ENCODE measurements at places on chromosomes 3 and 15. TPM values are rescaled to one million over a fixed set of nuclear protein-coding genes. Genes with fewer than 3 reads are reported as not detected.

DNA sequence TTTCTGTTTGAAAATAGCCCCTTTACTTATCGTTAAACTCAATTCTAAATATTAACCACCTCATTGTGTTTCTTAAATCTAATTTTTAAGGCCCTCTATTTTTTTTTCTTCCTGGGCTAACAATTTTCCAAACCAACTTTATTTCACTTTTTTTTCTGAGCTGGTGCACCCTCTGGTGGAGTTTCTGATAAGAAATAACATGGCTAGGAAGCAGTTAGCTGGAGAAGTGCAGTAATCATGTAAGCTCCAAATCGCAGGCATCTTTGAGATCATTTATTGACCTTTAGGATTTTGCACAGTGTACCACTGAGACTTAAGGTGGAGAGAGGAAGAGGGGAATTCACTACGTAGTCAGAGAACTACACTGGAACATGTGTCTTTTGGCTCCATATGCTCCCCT lies 6.4 kb downstream of the TMEM207 start:
- DNase-seq, result no peak

DNA sequence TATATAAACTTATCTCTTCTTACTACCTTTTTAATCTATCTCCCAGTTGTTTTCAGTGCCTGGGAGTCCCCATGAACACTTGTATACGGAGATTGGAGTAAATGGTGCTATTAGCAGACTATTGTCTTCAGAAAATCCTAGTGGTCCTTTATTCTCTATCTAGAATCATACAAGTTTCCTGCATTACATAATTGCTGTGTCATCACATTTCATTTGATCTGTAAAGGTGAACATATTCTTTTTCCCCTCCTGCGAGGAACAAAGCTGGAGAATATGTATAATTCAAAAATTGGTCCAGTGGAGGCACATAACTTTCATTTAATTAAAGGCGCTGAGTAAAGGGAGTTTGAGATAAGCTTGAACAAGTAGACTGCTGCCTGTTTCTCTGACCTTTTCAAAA lies 324.8 kb downstream of the FEZF2 start:
- no peak for DNase-seq

- DNase-seq, result no peak
These were observed 106.1 kb downstream of the OXNAD1 start for GRCh38 chr3:16370872-16371740.

GRCh38 chr15:25871403-25871802 lies 8.3 kb upstream of the ATP10A start:
- no peak for DNase-seq

GRCh38 chr15:92655178-92655995 lies at the start of gene FAM174B:
FAM174B (minus strand) TSS chr15:92655775.
- peak; percentile 52 for DNase-seq

DNA sequence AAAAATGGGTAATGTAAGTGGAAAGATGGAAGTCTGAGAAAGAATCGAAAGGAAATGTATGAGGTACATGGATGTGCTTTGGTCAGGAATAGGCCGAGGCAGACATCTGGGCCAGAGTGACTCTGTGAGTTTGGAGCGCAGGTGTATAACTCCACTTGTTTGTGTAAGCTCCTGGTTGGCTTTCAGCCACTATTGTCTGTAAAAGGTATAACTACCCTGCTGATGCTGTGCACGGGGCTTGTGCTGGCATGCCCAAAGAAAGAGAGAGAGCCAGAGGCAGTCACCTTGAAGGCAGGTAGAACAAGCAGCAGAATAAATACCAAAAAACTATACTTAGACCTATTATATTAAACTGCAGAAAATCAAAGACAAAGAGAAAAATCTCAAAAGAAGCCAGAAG lies 32.7 kb upstream of the CD96 start:
- DNase-seq, result no peak

DNA sequence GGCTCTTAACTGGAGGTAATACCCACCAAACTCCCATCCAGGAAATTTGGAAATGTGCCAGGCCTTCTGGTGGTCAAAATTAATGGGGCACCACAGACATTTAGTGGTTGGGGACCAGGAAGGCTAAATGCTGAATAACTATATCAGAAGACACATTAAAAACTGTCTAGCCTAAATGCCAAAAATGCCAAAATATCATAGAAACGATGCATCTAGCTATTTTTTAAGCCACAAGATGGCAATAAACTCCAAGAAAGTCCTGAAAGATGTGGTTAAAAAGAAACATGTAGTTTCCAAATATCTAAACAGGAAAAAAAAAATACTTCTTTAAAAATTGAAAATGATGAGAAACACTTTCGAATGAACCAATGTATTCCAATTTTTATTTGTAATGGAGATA lies 19.9 kb downstream of the CCDC14 start:
- no peak for DNase-seq

GRCh38 chr3:30141178-30141581 lies 465.2 kb upstream of the TGFBR2 start:
- no peak for DNase-seq

DNA sequence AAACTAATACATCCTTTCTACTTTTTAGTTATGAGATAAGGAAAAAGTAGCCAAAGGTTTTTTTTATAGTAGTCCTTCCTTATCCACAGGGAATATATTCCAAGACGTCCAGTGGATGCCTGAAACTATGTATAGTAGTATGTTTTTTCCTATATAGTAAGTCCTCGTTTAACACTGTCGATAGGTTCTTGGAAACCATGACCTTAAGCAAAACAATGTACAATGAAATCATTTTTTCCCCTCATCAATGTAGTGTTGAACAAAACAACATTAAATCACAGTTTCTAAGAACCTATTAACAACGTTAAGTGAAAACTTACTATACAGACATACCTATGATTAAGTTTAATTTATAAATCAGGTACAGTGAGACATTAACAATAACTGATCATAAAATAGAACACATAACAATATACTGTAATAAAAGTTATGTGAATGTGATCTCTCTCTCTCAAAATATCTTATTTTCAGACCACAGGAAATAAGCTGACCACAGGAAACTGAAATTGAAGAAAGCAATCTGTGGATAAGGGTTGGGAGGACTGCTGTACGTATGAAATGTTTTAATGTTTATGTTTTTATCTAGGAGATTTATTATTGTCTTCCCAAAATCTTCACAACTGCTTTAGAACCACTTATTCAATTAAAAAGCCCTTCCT lies 20.6 kb downstream of the COPS2 start:
- DNase-seq, result no peak

DNA sequence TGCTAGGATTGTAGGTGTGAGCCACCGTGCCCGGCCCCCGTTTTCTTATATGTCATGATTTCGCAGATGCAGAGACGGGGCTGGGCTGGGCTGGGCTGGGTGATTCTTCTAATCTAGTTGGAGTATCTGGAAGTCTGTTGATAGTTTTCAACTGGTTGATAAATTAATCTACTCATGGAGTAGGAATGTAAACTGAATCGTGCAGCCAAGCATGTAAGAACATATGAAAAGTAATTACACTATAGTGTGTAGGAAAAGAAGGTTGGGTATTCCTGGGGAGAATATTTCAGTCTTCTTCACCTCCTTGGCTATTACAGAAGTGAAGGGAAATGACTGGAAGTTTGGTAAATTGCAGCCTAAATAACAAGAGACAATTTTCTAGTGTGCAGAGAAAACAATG lies 82.6 kb upstream of the MAGI1 start:
- DNase-seq, result no peak

- no peak for DNase-seq
These were observed 56.5 kb downstream of the FMN1 start for GRCh38 chr15:33138000-33138399.

GRCh38 chr15:28106294-28107110 lies 7.4 kb upstream of the OCA2 start:
- DNase-seq, result no peak

GRCh38 chr3:52887166-52887565 lies 10.2 kb downstream of the STIMATE start:
- DNase-seq, result no peak

GRCh38 chr3:100891827-100892226 lies 101.4 kb downstream of the ABI3BP start:
- DNase-seq, result no peak

DNA sequence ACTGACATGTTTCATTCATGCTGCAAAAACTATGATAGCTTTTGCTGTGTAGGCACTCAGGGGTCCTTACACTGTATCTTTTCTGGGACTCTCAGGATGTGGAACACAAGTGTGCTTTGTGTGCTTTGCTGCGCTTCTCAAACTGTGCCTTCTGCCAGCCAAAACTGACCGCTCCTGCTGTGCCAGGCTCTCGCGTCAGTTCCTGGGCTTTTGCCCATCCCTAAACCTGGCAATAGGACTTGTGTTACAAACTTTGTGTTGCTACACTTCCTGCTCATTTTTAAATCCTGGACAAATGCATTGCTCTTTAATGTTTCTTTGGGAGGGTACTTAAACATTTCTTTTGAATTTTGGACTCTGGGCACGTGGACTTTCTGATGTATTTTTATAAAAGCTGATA lies 60.3 kb downstream of the DIPK2A start:
- DNase-seq, result peak; percentile 7

DNA sequence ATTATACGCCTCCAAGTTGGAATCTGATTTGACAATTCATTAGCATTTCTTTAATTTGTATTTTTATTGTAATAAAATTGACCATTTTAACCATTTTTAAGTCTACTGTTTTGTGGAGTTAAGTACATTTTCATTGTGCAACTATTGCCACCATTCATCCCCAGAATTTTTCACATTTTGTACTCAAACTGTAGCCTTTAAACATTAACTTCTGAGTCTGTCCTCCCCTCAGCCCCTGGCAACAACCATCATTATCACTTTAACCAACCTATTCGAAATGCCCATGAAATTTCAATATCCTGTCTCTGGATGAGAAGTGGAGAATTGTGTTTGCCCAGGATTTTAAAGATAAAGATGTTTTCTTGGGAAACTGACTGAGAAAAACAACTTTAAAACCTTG lies 27.7 kb downstream of the IL1RAP start:
- no peak for DNase-seq

GRCh38 chr15:69357773-69358771 lies 56.1 kb upstream of the KIF23 start:
- no peak for DNase-seq

DNA sequence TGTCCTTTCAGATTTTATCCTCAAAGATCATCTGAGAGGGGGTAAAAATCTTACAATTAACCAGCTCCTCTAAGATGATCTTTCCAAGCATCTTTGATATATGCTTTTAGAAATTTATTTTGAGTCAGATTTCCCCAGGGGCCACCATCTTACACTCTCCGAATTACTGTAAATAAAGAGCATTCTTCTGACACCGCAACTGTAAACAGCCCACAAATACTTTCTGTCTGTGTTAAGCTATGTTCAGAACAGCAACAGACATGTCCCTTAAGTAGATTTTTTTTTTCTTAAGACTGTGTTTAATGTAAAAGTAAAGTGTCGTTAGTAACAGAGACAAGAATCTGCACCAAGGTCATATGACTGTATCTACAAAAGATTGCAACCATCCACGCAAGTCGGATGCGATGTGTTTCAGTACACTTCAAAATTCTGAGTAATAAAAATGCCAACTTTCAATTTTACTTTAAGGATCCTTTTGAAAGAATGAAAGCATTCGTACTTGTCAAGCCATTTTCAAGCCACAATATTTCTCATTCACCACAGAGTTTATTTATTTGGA lies 159.0 kb upstream of the KCNH8 start:
- no peak for DNase-seq

GRCh38 chr3:141112686-141113297 lies 61.6 kb downstream of the SPSB4 start:
- no peak for DNase-seq

DNA sequence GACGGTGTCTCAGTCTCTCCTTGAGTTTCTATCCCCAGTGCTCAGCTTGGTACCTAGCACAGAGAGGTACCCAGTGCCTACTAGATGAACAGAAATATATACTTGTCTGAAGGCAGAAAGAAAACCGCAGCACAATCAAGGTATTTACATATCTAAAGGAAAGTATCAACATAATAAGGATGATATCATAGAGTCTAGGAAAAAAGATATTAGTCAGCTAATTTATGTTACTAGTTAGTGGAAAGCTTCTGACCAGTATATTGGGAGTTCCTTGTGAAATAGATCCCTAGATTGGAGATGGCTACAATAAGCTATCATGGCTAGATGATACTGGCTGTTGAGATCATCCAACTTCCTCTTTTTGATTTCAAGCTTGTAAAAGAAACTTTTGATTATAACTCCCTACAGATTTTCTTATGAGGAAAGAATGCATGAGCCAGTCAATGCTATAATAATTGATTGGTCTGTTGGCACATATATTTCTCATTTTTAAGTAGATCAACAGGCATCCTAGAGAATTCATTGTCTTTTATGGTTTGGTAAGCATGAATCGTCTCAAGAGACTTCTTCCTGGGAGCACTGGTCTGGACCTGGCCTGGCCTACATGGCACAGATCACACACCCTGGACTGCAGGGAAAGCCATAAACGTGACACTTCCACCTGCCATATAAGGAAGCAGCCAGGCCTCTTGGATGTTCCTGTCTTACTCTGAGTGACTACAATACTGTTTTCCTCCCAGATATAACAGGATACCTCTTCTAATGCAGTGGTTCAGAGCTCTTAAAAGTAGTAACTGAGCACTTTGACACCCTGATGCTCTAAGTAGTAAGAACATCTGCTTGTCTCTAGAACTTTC lies 60.7 kb downstream of the IMPG2 start:
- DNase-seq, result peak; percentile 49

GRCh38 chr15:68408971-68409370 lies 23.0 kb downstream of the ITGA11 start:
- no peak for DNase-seq

- DNase-seq, result no peak
These were observed 128.1 kb upstream of the ARL6 start for GRCh38 chr3:97636465-97636864.

DNA sequence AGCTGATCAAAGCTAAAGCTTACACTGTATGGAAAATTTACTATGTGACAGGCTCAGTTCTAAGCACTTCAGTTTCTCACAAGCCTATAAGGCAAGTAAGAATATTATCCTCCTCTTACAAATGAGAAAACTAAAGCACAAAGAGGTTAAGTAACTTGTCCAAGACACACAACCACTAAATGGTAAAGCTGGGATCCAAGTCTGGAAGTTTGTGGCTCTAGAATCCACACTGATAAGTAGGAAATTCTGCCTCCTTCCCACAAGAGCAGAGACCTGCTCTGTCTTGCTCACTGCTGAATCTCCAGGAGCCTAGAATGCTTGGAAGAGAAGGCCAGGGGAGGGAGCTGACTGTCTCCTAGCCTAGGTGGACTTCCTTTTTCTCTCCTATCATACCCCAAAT lies 60.6 kb downstream of the MAGI1 start:
- DNase-seq, result no peak

DNA sequence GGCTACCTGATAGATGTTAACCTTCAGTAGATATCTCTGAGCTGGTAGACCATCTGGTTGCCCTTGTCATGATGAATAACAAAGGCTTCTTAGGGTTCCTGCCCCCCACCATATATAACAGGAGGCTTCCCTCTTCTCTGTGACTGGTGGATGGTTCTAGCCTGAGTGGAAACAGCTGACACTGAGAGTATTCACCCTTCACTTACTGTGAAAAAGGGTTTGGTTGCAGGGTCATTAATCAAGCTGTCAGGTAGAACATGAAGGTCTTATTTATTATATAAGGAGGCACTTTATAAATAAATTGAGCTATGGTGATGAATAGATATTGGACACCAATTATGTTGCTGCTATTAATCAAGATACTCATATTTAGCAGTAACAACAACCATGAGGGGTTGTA lies 58.6 kb downstream of the CACNA2D3 start:
- no peak for DNase-seq

The GOLGA8R gene
- 1.6 TPM for total RNA-seq

The KIF23 gene
- 4.0 TPM for total RNA-seq

The AGBL1 gene
- 0.22 TPM for total RNA-seq

The SNX22 gene
- 0.73 TPM for total RNA-seq

The DLEC1 gene
- total RNA-seq, result 2.1 TPM

The CP gene
- total RNA-seq, result 6.1 TPM

The UPK1B gene
- not detected for total RNA-seq

The TCTA gene
- 41.7 TPM for total RNA-seq

The CYP19A1 gene
- not detected for total RNA-seq

The CACNA2D3 gene
- total RNA-seq, result 0.64 TPM

The PIGX gene
- 24.5 TPM for total RNA-seq
